ENCODE measurements at places on chromosomes 1 and 21. TPM values are rescaled to one million over a fixed set of nuclear protein-coding genes. Genes with fewer than 3 reads are reported as not detected.
A peak's percentile ranks its signal among the peaks of the same experiment; 100 is the strongest.

DNA sequence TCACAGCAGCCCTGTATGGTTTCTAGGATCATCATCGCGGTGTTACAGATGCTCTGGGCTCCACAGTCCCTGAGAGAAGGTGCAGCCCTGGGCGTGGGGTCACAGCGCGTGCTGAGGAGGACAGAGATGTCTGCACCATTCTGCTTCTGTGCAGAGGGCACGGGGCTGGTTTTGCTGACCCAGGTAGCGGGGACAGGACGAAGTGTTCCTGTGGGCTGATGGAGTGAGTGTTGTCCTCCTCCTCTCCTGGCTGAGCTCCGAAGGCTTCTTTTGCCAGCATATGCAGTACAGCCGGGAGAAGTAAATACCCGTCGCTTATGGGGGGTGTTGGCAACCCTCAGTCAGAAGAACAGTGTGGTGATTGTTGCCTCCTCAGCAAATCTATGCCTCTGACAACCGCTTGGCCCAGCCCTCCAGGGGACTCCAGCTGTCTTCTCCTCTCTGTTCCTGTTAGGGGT is 101.5 kb downstream of the DDX20 start:
- DNase-seq, result no peak

GRCh38 chr1:177256153-177257075 is 85.7 kb downstream of the BRINP2 start:
- DNase-seq, result peak; percentile 77

Gene MSTO1
- polyA plus RNA-seq, result 36.3 TPM

- DNase-seq, result peak; percentile 97
Measured at GRCh38 chr21:31559368-31560119, 99.9 kb upstream of the SOD1 start.

Gene SLC6A9
- polyA plus RNA-seq, result 2.4 TPM

DNA sequence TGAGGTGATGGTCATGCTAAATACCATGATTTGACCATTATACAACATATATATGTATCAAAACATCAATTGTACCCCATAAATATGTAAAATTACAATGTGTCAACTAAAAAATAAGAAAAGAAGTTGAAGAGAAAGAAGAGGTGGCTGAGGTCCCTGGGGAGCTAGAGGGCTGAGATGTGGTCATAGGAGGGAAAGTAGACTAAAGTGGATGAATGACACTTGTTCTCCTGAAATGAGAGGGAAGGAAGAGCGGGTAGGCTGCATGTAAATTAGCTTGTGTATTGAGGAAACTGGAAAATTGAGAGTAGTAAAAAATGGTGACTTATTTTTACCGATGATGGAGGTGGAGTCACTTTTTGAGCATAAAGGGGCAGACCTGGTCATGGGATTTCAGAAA is 117.0 kb downstream of the ST6GALNAC3 start:
- no peak for DNase-seq

GRCh38 chr21:29033301-29033700 is 8.8 kb downstream of the USP16 start:
- no peak for DNase-seq

DNA sequence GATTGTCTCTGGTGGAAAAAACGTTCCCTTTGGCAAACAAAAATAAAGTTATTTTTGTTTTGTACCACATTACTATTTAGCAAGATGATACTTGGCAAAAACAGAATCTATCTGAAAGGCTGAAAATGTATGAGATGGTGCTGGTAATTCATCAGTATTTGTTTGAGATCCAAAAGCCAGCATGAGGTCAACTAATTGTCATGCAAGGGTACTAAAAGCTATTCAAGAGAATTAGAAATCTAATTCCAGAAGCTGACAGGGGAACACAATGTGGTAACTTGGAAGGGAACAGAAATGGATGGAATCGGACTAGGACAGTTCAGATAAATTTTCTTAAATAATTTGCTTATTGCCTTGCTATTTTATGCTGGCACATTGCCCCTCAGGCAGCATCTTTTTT is 263.8 kb downstream of the KCNT2 start:
- DNase-seq, result no peak

GRCh38 chr1:197435224-197435623 is 167.2 kb downstream of the CRB1 start:
- DNase-seq, result no peak

Gene ASPM
- polyA plus RNA-seq, result 7.4 TPM

Measured in small intestine (tissue), 16 donors.